Stimulated activated CD8-positive, alpha-beta memory T cell treated with anti-CD3 and anti-CD28 coated beads, Interleukin-15, amount 100 ng/mL, for 24 hours (primary cell): ENCODE measurements at places on chromosomes 5 and 9.
A peak's percentile ranks its signal among the peaks of the same experiment; 100 is the strongest.

DNA sequence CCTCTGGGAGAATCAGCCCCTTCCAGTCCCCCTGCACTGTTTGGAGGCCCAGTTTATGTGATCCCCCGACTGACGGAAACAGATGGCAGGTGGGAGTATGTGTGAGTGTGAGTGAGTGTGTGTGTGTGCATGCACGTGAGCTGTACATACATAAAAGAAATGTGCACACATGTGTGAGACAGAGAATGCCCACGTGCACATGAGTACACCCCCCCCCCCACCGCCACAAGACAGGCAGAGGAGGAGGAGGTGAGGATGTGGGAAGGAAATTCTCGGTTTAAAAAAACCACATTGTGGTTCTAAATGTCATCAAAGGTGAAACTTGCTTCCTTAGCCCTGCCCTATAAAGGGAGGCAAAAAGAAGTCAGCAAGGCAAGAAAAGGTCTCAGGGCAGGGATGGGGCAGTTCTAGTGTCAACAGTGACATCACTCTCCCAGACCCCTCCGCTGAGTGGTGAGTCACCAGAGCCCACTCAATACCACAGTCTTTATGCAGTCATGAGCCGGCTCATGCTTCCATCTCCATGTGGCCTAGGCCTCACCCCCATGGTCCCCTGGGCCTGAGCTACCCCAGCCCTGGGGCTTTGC lies 79.2 kb upstream of the HSPA9 start:
- DNase-seq = peak; percentile 28

GRCh38 chr9:76459694-76460635 lies 983 bp downstream of the GCNT1 start:
- DNase-seq = no peak

DNA sequence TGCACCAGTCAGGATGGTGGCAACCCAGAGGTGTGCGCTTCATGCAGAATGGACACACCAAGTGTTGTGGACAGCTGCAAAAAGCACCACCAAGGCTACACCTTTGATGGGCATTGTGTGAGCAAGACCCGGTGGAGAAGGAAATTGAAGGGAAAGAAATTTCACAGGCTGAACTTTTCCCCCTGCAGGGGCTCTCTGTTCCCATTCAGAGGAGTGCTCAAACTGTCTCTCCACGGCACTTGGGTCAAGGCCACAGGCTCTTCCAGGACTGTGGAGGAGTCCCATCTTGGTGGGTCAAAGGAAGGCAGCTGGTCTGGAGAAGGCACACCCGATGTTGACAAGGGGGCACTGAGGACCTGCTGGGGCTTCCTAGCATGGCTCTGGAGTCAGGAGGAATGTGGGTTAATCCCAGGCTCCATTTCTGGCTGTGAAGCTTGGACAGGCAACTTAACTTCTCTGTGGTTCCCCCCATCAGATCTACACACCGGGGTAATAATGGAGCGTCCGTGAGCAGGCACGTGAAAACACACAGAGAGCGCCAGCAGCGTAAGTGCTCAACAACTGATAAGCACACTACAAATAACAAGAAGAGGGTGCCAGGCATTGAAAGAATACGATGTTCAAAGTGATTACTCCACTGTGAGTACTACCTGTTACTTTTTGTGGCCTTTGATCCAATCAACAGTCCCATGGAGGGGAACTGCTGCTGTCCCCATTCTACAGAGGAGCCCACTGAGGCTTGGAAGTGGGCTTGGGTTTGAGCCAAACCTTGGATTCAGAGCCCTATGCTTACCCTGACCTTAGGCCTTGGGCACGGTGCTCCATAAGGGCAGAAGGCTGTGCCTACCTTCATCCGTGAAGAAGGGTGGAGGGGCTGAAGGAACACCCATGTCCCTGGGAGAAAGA lies 34.2 kb upstream of the TIFAB start:
- no peak for DNase-seq

GRCh38 chr5:149271716-149272563 lies at the start of gene AFAP1L1:
Gene AFAP1L1 (plus strand): TSS chr5:149271859. CDS start chr5:149271969, 110 bp downstream.
- no peak for DNase-seq

- no peak for DNase-seq
These were observed 282.1 kb downstream of the CRB2 start for GRCh38 chr9:123637945-123638634.
